NCI-H2029 (cell line): ENCODE measurements at places on chromosomes 3 and 15.

DNA sequence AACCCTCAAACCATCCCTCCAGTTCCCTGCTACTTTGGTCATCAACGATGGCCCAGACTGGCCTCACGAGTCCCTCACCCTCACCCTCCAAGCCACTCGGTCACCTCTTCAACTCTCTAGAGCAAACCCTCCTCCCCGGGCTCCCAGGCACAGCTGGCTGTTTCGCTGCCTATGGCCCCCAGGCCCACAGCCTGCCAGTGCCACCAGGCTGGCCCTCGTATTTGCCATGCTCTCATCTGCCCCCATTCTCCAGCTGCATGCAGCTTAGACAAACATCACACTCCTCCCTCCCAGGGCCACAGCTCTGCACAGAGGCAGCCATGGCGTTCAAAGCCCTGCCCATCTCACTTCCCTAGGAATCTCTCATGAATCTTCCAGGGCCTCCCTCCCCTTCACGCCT is 13.8 kb downstream of the RAB43 start:
- DNase-seq: no peak

DNA sequence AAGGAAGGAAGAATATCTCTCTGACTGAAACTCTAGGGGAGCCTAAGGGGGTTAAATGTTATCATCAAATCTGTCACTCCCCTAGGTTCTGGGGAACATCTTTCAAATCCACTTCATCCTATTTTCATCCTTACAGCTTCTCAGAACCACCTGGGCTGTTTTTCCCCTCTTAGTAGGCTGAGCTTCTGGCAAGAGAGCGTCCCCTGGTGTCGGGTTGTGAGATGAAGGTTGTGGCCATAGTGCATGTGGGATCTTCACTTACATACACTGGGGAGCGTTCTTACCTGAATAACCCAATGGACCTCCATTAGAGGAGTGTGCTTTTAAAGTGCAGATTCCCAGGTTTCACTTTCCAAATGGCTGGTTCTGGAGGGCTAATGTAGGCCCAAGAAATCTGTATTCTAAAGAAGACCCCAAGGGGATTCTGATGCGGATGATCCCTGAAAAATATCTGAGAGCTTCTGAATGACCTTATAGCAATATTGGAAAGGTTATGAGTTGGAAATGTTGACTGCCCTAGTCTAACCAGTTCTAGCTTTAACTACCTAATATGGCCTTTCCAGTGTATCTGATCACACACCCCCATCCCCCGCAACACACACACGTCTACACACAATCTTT is 663.7 kb downstream of the AGBL1 start:
- no peak for DNase-seq

DNA sequence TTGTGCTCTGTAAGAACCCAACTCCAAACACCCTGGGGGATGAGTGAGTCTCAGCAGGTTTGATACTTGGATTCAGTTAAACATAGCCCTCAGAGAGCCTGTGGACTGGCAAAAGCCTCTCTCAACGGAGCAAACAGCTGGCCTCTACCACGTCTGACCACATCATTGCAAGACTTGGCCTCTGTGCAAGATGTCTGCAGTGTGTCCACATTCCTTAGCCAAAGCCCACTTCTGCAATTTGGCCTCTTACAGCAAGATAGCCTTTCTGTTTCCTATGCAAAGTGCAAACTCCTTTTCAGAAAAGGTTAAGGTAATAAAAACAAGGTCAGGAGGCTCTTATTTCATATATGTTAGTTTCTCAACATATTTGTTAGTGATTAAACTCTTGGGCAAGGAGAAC is 27.9 kb downstream of the FBN1 start:
- no peak for DNase-seq

DNA sequence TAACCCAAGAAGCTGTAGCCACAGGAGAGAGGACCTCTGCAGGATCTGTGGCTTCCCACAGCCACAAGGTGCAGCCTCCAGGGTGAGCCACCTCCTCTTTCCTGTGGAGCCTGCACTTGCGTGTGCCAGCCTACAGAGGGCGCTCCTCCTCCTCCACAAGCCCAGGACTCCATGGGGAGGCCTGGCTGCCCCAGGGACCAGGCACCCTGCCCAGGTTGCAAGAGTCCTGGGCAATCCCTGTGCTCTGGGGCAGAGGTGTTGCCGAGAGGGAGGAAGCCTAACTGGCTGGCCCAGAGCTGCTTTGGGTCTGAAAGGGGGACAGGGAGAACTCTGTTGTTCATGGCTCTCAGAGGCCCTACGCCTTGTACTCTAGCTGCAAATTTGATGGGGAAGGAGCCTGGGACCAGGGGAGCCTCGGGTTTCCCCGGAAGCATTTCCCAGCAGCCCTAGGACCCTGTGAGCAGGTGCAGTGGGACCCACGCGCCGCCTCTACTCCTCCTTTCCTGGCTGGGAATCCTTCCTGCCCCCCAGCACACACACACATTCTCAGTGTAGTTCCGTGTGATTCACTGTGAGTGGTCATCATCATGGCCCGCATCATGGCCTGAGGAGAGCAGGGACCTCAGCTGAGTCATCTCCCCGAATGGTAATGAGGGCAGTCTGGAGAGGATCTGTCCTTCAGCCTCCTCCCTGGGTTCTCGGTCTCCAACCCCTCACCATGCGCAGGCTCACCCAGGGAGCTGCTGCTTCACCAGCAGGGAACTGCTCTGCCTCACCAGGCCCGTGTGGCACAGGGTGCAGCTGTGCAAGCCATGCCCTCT is 24.3 kb downstream of the TBC1D21 start:
- no peak for DNase-seq

GRCh38 chr15:71679223-71679792 is 131.0 kb upstream of the NR2E3 start:
- DNase-seq: no peak

DNA sequence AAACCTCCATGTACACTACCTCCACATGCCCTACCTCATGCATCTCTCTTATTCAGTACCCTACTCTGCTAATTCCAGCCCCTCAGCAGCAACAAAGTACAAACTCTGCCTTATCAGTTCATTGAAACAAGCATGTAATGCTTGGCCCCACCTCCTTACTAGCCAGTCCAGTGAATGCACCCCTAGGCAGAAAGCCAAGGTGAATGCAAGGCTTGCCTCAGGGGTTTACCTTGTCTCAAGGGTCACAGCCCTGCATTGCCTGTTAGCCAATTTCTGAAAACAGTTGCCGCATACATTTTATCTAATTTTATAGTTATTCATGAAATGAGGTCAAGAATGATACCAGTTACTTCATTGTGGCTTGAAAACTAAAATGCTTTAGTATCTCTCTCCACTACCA is 576.4 kb downstream of the FHIT start:
- DNase-seq: no peak

- DNase-seq: no peak
These were observed 15.3 kb upstream of the XXYLT1 start for GRCh38 chr3:195286115-195286872.

DNA sequence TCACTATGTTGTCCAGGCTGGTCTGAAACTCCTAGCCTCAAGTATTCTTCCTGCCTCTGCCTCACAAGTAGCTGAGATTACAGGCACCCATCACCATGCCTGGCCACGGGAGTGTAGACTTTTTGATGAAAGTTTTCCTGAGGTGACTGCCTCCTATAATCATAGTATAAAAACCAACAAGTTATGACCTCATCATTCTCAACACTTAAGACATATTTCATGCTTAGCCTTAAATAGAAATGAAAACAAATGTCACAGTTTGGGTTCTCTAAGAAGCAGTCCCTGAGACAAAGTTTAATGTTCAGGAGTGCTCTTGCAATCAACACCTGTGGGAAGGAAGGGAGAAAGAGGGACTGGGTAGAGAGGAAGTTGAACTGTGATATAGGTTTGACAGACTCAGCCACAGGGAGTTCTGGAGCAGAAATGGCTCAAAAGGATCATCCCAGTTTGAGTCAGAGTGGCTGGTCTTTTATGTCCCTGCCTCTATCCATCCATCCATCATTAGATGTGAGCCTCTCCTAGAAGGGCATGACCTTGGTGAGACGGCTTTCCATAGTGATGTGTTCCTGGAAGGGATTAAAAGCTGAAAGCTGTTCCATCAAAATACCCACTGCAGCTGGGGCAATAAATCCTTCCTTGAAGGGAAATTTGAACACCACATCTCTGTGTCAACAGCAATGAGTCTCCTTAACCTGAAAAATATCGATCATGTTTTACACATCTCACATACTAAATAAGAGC is 16.2 kb upstream of the ABHD5 start:
- DNase-seq: no peak

DNA sequence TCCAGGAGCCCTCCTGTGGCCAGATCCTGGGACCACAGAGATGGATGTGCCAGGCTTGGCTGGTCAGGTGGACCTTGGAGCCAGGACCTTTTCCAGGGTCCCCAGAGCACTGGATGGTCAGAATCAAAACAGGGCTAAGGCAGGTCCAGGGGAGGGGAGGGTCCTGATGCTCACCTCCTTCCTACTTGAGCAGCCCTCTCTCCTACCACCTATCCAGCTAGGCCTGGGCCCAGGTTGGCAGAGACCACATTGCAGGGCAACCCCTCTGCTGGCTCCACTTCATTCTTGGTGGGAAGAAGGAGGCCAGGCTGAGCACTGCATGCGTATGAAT is 28.5 kb upstream of the SFMBT1 start:
- no peak for DNase-seq

GRCh38 chr3:43854916-43855315 is 164.2 kb downstream of the ABHD5 start:
- DNase-seq: no peak

DNA sequence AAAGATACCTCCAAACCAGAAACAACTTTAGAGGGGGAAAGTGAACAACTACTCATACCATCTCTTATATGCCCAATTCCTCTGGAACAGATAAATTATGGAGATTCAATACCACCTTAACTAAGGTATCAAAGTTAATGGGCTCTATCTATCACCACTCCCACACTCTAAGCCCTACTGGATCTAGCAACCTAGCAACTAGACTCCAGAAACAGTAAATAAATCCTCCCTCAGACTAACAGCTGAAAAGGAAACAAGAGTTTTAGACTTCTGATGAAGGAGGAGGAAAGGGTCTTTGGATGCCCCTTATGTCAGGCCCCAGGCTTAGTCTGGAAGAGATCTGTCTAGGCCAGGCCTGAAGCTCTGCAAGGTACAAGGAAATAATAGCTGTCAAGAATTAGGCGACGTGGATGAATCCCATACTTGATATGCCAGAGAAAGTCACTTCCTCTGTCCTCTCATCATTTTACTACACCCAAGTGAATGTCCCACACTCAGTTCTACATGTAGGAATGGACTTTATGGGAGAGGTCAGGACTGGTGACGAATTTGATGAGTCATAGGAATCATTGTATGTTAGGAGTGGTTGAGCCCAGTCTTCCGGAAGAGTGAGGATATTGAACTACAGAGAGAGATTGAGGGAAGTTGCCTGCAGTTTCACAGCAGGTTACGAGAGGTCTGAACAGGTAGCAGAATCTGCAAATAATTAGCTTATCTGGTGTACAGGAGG is 113.8 kb downstream of the AKAP13 start:
- DNase-seq: no peak

DNA sequence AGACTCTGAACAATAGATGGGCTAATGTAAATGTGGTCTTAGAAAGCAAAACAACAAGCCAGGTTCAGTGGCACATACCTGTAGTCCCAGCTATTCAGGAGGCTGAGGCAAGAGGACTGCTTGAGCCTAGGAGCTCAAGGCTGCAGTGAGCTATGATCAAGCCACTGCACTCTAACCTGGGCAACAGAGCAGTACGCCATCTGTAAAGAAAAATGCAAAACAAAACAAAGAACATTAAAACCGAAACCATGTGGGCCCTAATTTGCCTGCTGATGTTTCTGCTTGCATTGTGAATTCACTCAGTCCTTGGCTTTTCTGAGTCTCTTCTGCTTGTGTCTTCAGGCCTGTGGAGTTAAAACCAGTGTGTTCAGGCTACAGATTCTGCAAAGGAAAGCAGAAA is 56.7 kb downstream of the CCNL1 start:
- DNase-seq: no peak

DNA sequence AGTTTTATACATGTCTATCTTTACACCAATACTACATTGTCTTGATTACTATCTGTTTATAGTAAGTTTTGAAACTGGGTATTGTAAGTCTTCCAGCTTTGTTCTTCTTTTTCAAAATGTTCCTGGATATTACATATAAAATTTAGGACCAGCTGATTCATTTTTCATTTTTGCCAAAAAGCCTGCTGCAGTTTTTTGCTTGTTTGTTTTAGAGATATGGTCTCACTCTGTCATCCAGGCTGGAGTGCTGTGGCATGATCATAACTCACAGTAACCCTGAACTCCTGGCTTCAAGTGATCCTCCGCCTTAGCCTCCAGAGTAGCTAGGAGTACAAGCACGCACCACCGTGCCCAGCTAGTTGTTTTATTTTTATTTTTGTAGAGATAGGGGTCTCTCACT is 20.4 kb upstream of the AP4E1 start:
- DNase-seq: no peak

- no peak for DNase-seq
These were observed 345.3 kb downstream of the CHST2 start for GRCh38 chr3:143464850-143465249.

DNA sequence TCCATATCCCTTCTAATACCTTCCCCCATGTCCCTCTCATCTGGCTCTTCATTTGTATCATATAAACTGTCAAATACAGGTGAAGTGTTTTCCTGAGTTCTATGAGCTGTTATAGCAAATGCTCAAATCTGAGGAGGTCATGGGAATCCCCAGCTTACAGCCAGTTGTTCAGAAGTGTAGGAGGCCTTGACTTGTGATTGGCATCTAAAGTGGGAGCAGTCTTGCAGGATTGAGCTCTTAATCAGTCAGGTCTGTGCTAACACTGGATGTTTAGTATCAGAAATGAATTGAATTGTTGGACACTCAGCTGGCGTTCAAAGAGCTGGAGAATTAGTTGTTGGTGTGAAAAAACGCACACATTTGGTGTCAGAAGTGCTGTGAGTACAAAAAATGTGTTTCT is 65.0 kb downstream of the IFT57 start:
- no peak for DNase-seq

GRCh38 chr3:155639462-155640055 is 105.3 kb downstream of the PLCH1 start:
- DNase-seq: no peak

DNA sequence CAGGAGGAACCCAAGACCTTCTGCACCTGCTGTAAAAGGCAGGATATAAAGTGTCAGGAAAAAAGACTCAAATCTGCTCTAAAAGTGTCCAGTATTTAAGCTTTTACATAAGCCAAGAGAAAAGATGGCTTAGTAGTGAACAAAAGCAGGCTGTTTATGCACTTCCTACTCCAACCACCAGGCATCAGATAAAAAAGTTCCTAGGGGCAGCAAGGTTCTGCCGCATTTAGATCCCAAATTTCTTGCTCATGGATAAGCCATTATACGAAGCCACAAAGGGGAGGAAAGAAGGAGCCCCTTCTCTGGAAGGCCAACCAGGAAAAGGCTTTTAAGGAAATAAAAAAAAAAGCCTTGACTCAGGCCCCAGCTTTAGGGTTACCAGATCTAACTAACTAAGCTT is 10.6 kb upstream of the SLC9C1 start:
- no peak for DNase-seq

- DNase-seq: no peak
These were observed 437.0 kb downstream of the TUSC7 start for GRCh38 chr3:117146571-117146970.
